Activated CD4-positive, alpha-beta T cell treated with anti-CD3 and anti-CD28 coated beads for 36 hours (primary cell): ENCODE measurements at places on chromosomes 2 and 18. TPM values are rescaled to one million over a fixed set of nuclear protein-coding genes. Genes with fewer than 3 reads are reported as not detected.
A peak's percentile ranks its signal among the peaks of the same experiment; 100 is the strongest.

DNA sequence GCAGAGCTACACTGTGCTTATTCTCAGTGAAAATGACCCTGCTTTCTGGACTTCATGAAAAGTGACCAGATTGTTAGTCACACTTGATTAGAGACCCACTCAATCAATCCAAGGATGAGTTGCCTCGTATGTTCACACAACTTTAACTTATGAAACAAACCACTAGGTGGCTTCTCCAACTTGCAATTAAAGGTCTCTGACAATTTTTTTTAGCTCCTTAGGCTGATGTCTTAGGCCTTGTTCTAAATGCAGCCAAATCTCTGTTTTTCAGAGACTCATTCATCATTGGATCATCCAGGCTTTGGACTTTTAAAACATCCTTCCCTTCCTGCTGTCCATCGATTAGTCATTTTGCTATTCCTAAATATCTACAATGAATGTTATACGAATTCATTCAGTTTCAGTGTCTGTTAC is 63.4 kb downstream of the MREG start:
- peaks cover 11% of the 10 kb centered on the region for H3K36me3 ChIP-seq
- no peak overlapping the region for H3K27ac ChIP-seq
- no peak for DNase-seq
- no peaks in the 10 kb centered on the region for H3K4me1 ChIP-seq

- peak; percentile 88 for DNase-seq
- H3K27me3 ChIP-seq = peaks cover 15% of the 10 kb centered on the region
- no peak overlapping the region for H3K27ac ChIP-seq
- H3K4me1 ChIP-seq = no peaks in the 10 kb centered on the region
- H3K36me3 ChIP-seq = no peaks in the 10 kb centered on the region
- no peak overlapping the region for H3K4me3 ChIP-seq
These were observed 46.7 kb upstream of the LAPTM4A start for GRCh38 chr2:20097889-20098714.

DNA sequence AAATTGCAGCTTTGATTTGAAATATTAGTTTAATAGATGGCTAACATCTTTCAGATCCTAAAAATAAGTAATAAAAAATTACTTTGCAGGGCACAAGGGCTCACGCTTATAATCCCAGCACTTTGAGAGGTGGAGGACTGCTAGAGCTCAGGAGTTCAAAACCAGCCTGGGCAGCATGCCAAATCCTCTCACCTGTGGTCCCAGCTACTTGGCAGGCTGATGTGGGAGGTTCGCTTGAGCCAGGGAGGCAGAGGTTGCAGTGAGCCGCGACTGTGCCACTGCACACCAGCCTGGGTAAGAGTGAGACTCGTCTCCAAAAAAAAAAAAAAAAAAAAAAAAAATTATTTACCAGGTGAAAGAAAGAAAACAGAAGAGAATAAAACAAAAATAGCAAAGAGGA is 449.8 kb downstream of the NRXN1 start:
- no peak for DNase-seq
- no peaks in the 10 kb centered on the region for H3K27me3 ChIP-seq
- H3K36me3 ChIP-seq = no peaks in the 10 kb centered on the region
- H3K27ac ChIP-seq = no peak overlapping the region
- no peak overlapping the region for H3K4me3 ChIP-seq

- peaks cover 11% of the 10 kb centered on the region for H3K4me1 ChIP-seq
- peaks cover 7% of the 10 kb centered on the region for H3K36me3 ChIP-seq
- peak; percentile 32 for DNase-seq
- peaks cover 7% of the 10 kb centered on the region for H3K27me3 ChIP-seq
- no peak overlapping the region for H3K4me3 ChIP-seq
- no peak overlapping the region for H3K27ac ChIP-seq
These were observed 150.5 kb upstream of the HS6ST1 start for GRCh38 chr2:128469203-128469602.

- H3K27ac ChIP-seq = peak overlapping the region; percentile 97
- H3K27me3 ChIP-seq = no peaks in the 10 kb centered on the region
- H3K4me3 ChIP-seq = peak overlapping the region; percentile 98
- H3K4me1 ChIP-seq = peaks cover 31% of the 10 kb centered on the region
- no peak for DNase-seq
These were observed 1.6 kb downstream of the PPP3R1 start for GRCh38 chr2:68250652-68251186.

HOXD10 gene
- total RNA-seq = not detected
